ENCODE measurements at places on chromosomes 7 and 10.

GRCh38 chr10:22247636-22248035 lies 29.8 kb upstream of the EBLN1 start:
- DNase-seq: no peak

GRCh38 chr7:70694434-70694970 lies 437.4 kb upstream of the GALNT17 start:
- peak; percentile 64 for DNase-seq

DNA sequence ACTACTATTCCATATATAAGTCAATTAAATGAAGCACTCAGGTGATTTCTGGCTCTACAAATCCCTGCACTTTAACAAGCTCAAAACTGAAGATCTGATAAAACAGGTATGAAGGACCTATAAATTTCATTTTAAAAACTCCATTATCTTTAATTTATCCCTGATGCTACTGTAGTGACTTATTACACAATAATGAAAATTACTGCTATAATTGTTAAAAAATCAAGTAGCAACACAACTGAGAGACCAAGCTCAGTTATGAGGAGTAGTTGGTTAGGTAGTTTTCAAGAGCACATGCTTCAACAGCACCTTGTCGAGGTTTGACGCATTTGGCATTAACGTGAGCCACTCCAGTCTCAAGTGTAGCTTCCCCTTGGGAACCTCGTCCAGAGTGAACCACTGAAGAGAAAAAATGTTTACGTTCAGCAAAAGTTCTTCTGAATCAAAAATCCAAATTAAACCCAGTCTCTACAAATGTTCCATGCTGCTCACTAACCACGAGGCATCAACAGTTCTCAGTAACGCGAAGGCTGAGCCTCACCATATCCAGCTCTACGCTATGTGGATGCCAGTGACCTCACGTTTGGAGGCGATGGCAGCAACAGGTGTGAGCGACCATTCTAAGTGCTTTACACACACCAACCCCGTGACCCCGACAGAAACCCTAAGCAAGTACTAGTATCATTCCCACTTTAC lies 55.3 kb upstream of the NCAPG2 start:
- peak; percentile 54 for DNase-seq

DNA sequence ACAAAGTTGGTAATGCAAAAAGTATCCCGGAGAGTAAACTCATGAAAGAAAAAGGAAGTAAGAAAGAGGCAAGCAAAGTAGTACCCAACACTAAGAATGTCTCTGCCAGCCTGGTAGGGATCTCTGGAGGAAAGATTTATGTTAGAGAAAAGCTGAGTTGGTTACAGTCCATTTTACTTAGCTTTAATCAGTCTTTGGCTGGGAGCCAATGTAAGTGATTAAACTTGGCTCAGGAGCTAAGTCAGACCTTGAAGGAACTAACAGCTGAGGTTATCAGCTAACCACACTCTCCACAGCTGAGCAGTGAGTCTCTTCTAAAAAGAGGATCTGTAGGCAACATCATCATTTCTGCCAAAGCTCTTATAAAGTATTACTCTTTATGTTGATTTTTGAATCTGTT lies 148.0 kb downstream of the ANKRD7 start:
- DNase-seq: no peak

GRCh38 chr7:26912338-26912737 lies 47.9 kb upstream of the SKAP2 start:
- no peak for DNase-seq

DNA sequence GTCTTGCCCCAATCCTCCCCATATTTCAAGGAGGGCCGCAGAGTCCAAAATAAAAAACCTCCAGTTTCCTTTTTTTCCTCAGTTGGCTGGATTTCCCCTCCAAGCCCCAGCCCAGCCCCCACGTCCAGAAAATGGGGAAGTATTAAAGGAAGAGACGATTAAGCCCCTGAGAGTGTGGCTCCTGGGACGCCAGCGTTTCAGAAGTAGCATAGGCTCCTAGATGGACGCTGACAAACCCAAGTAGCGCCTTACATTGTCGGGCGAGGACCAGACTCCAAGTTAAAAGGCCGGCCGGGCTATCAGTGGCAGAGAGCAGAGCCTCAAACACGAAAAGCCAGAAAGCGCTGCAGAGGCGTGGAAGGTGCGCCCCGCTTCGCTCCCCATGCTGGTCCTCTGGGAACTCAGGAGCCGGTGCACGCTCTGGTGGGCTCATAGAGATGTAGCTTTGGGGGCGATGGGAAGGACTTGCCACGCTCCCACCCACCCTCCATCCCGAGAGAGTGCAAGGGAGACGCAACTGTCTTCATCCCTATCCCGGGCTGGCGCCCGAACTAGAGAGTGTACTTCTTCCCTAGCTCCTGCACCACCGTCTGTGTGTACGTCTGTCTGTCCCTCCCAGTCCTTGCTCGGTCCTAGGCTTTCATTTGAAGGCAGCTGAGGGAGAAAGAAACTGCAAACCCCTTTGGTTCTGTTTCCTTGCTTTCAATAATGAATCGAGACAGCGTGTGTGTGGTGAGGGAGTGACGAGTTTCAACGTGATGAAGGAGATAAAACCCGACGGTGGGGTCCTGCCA lies 6.3 kb upstream of the EMX2 start:
- DNase-seq: no peak

GRCh38 chr7:25789701-25790640 lies 362.0 kb upstream of the NFE2L3 start:
- DNase-seq: no peak

GRCh38 chr10:78115135-78115853 lies 81.6 kb downstream of the RPS24 start:
- no peak for DNase-seq

DNA sequence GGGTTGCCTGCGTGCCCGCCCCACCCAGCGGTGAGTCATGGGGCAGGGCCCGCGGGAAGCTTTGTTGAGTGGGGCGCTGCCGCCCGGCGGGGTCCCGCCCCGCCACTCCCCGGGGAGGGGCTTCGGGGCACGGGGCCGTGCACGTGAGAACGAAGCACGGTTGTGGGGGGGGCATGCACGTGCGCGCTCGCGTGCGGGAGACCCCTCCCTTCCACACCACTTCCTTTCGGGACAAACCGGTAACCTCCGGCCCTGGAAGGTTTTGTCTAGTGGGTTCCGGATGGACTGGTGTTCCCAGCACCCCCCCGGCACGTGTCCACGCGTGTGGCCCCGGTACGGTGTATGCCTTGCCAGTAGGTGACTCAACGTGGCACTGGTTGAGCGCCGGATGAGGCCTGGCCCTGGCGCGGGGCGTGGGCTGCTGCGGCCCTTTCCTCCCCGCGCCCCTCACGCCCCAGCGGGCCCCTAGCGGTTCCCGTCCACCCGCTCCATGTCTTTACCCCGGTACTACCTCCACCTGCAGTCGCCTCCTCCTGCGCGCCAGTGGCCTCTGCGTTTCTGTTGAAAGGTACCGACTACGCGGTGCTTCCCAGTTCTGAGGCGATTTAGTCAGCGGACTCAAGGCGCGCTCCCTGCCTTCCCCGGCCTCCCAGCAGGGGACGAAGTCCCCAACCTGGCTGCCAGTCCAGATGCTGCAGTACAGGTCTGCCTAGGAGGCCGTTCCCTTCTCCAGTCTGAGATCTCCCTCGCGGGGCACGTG lies 3.1 kb downstream of the ADIRF start:
- peak; percentile 84 for DNase-seq

DNA sequence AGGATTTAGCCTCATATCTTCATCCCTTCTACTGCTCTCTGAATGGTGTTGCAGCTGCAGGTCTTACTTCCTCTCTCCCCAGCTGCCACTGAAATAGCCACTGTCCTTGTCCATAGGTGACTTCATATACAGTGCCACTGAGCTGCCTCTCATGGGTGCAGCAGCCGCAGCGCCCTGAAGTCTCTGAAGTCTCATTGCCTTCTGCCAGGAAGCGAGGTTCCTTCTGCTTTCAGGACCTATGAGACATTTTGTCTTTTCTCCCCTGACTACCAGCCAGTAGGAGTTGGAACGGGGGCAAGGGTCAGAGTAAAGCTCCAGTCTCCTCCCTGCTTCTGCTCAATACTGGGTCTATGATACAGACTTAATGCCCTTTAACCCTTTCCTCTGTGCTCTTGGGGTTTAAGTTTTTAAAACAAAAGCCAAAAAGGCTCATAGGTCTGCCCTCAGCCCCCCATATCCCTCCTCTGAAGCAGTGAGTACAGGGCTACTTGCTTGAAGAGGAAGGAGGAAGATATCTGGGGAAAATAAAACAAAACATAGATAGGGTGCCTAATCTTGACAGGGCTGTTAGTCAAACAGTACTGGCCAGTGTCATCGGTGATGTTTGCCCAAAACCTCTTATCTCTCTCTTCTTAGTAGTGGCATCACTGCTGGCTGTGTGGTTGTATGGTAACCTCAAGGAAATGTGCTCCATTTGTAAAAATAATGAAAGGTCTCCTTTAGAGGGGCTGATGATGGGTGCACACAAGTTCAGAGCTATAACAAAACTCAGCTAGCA lies 7.1 kb downstream of the PLCE1 start:
- DNase-seq: no peak

DNA sequence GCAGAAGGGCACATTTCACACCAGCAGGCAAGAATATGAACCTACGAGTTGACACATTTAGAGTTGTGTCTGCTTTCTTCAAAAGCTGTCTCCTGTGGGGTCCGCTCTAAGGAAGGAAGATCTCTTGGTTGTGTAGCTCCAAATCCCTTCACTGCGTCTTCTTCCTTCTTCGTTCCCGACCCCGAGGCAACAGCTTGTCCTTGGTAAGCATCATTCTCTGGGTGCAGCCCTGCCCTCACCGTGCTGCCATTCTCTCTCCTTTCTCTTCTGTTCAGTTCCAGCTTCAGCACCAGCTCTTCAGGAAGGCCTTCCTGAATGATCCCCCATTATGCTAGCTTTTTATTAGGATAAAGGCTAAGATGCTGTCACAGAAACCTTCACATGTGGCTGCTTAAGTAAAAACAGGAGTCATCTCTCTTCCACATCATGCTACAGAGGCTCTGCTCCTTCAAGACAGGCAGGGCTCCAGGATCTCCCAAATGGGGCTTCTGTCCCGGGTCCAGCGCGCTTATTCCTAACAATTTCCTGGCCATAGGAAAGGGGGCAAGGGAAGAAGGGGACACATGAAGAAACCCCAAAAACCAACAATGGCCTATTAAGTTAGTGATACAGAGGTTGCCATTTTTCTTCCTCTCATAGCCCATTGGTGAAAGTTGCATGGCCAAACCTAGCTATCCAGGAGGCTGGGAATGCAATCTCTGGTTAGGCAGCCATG lies 52.2 kb upstream of the SHH start:
- DNase-seq: no peak

- DNase-seq: no peak
These were observed 411.8 kb downstream of the ETV1 start for GRCh38 chr7:13577566-13578145.

- no peak for DNase-seq
These were observed 168.8 kb upstream of the KLF14 start for GRCh38 chr7:130902755-130903357.

- DNase-seq: peak; percentile 33
These were observed 142.8 kb downstream of the ADK start for GRCh38 chr10:74293686-74294371.

DNA sequence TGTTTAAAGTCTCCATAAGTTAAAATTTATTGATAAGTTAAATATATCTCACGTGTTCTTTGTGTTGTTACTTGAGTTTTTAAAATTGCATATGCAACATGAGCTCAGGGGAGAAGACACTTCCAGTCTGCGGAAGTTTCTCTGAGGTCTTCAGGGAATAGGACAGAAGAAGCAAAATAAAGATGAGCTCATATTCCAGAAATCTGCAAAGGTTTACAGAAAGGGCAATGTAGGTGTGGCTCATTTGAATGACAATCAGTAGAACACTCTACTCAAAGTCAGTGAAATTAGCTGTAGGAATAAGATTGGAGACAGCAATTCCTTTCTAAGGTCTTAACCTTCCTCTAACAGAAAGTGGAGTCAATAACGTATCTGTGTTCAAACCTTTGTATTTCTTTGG lies 53.7 kb downstream of the CACNA2D1 start:
- DNase-seq: no peak

DNA sequence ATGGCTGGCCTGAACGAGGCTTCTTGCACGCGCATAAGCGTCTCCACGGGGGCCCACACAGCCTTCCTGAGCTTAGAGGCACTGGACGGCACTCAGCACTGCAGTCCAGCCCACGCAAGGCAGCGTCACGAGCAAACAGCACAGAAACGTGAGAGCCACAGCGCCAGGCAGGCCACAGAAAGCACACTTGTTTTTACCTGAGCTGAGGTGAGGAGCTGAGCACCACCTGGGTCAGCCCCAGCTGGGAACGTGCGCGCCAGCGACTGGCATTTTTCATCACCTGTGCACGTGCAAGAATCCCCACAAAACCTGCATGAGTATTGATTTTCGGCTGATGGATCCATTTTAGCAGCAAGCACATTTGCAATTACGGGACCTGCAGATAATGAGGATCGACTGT lies 26.7 kb downstream of the IQCE start:
- DNase-seq: no peak

DNA sequence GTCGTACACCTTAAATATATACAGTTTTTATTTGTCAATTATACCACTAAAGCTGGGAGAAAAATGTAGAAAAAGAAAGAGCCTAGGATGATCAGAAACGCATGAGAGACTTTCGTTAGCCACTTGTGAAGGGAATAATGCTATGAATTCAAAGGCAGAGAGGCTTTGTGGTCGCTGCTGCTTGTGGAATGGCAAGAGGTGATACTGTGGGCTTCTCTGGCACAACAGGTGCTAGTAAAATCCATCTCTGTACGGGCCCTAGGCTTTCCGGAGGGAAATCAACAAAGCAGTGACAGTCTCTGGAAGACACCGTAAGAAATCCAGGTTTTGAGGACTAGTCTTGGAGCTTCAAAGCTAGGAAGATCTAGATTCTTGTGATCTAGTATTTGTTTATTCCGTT lies 52.6 kb downstream of the LRRC72 start:
- DNase-seq: no peak

- DNase-seq: no peak
These were observed 83.4 kb downstream of the PRKAG2 start for GRCh38 chr7:151793531-151793951.

DNA sequence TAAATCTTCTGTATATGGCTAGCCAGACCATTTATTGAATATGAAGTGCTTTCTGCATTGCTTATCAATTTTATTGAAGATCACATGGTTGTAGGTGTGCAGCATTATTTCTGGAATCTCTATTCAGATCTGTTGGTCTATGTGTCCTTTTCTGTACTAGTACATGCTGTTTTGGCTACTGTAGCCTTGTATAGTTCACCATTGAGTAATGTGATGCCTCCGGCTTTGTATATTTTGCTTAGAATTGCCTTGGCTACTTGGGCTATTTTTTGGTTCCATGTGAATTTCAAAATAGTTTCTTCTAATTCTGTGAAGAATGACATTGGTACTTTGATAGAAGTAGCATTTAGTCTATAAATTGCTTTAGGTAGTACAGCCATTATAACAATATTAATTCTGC lies 1187.2 kb downstream of the XPNPEP1 start:
- no peak for DNase-seq

GRCh38 chr7:5997210-5997808 lies 11.5 kb downstream of the PMS2 start:
- peak; percentile 83 for DNase-seq

- peak; percentile 40 for DNase-seq
These were observed 342.5 kb downstream of the PTEN start for GRCh38 chr10:88205842-88206446.

Data from lung (tissue), 17 donors.